Activated CD4-positive, alpha-beta T cell treated with anti-CD3 and anti-CD28 coated beads, Interleukin-2, amount 10 ng/mL, durations not matched to agents 24 days and 14 days (primary cell): ENCODE measurements at places on chromosomes 12 and 14. TPM values are rescaled to one million over a fixed set of nuclear protein-coding genes. Genes with fewer than 3 reads are reported as not detected.
A peak's percentile ranks its signal among the peaks of the same experiment; 100 is the strongest.

GRCh38 chr14:96424109-96424989 is 32.4 kb downstream of the AK7 start:
- H3K4me1 ChIP-seq: peaks cover 4% of the 10 kb centered on the region
- peak overlapping the region; percentile 80 for H3K4me3 ChIP-seq
- H3K27ac ChIP-seq: no peak overlapping the region
- H3K36me3 ChIP-seq: no peaks in the 10 kb centered on the region

RD3L gene
- total RNA-seq: not detected in 2 replicates

GRCh38 chr12:95386051-95386450 is 87.9 kb upstream of the METAP2 start:
- H3K4me1 ChIP-seq: peaks cover 2% of the 10 kb centered on the region
- no peak overlapping the region for H3K4me3 ChIP-seq
- no peaks in the 10 kb centered on the region for H3K36me3 ChIP-seq
- H3K27ac ChIP-seq: no peak overlapping the region

PROX2 gene
- not detected in 2 replicates for total RNA-seq

CLMN gene
- 1.0 and 1.1 TPM in 2 replicates for total RNA-seq

DNA sequence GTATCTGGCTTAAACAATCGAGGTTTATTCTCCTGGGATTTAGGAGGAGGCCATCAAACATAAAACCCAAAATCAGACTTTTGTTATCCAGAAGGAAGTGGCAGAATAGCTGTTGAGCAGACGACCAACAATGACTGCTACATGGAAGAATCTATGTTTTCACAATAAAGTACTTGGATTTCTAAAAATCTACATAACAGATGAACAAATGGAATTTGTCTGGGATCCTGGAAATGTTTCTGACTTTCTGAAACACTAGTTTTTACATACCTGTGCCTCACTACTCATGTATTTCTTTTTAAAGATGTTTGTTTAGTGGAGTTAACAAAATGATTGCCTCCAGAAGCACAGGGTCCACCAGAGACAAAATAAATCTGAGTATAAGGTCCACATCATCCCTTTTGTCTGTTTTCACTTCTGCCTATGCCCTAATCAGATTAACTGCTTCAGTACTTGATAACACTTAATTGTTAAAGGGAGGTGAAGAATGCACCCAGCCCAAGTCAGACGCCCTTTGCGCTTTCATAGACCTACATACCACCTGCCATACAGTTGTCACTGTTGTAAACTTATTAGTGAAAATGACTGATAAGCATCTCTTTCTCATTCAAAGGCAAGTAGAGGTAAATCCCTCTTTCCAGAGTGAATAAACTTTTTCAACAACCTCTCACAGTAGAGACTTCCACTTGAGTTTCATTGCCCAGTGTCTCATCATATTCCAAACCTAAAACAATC is 164.6 kb downstream of the EGLN3 start:
- H3K4me3 ChIP-seq: no peak overlapping the region
- H3K27ac ChIP-seq: no peak overlapping the region
- peaks cover 4% of the 10 kb centered on the region for H3K4me1 ChIP-seq
- H3K27me3 ChIP-seq: peaks cover 24% of the 10 kb centered on the region
- no peaks in the 10 kb centered on the region for H3K36me3 ChIP-seq

KRT79 gene
- 0.33 TPM in 1 of 2 replicates, not detected in the other for total RNA-seq

DNA sequence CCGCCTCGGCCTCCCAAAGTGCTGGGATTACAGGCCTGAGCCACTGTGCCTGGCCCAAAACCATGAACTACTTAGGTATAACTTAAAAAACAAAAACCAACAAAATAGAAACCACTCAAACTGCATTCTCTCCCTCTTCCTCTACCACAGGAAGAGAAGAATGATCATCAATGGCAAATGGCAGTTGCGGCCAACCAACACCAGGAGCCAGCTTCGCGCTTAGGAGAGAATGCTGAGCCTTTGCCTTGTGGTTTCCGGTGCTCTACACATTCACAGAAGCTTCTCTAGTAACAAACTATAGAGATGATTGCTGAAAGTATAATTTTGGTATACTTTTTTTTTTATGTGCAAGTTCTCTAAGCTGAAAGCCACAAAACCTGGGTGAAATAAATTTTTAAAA is 17.1 kb downstream of the CATSPERB start:
- H3K4me3 ChIP-seq: peak overlapping the region; percentile 48
- DNase-seq: peak; percentile 87
- H3K27me3 ChIP-seq: no peaks in the 10 kb centered on the region
- H3K36me3 ChIP-seq: peaks cover 7% of the 10 kb centered on the region

HOXC9 gene
- not detected in 2 replicates for total RNA-seq

DNA sequence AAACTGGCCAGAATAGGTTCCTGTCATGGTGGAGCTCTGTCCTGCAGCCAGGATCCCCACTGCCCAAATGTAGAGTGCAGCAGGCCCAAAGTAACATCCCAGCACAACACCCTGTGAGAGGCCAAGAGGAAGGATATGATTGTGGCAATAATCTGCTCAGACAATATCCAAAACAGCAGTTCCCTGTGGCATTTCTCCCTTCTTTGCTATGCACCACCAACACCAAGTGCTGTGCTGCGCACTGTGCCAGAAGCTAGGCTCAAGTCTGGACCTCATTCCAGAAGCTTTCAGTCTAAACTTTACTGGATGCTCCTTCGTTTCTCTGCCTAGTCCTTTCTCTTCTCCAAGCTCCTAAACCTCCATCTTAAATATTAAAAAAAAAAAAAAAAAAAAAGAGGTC is 33.4 kb downstream of the SLC11A2 start:
- peaks cover 58% of the 10 kb centered on the region for H3K36me3 ChIP-seq
- no peaks in the 10 kb centered on the region for H3K27me3 ChIP-seq
- DNase-seq: no peak

DNA sequence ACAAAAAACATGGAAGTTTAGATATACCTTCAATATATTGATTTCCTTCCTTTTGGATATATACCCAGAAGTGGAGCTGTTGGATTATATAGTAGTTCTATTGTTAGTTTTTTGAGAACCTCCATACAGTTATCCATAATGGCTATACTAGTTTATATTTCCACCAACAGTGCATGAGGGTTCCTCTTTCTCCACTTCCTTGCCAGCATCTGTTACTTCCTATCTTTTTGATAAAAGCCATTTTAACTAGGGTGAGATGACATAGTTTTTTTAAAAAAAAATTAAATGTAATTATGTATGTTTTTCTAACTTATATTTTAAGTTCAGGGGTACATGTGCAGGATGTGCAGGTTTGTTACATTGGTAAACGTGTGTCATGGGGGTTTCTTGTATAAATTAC is 10.0 kb upstream of the SLC38A4 start:
- peaks cover 38% of the 10 kb centered on the region for H3K27me3 ChIP-seq
- no peak overlapping the region for H3K27ac ChIP-seq
- no peak for DNase-seq

DNA sequence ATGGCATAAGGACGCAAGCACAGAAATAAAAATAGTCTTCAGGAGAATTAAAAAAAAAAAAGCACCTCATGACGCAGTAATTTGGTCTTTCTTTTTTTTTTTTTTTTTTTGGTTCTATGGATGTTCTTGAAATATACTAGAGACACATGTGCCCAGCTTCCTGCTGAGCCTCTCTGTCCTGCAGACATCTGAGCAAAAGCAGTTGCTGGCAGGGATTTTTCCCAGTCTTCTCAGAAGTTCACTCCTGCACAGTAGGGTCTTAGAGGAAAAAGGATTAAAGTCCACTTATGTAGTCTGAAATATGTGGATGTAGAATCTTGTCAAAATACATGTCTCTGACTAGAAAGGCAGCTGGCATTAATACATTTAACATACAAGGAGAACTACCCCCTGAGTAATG is 1888.1 kb upstream of the SEL1L start:
- H3K4me3 ChIP-seq: no peak overlapping the region
- no peaks in the 10 kb centered on the region for H3K36me3 ChIP-seq
- no peak for DNase-seq
- H3K4me1 ChIP-seq: no peaks in the 10 kb centered on the region
- H3K27ac ChIP-seq: no peak overlapping the region

RAD51AP1 gene
- total RNA-seq: 31.4 and 35.8 TPM in 2 replicates

FOXG1 gene
- not detected in 2 replicates for total RNA-seq

GDF3 gene
- total RNA-seq: not detected in 2 replicates

DNA sequence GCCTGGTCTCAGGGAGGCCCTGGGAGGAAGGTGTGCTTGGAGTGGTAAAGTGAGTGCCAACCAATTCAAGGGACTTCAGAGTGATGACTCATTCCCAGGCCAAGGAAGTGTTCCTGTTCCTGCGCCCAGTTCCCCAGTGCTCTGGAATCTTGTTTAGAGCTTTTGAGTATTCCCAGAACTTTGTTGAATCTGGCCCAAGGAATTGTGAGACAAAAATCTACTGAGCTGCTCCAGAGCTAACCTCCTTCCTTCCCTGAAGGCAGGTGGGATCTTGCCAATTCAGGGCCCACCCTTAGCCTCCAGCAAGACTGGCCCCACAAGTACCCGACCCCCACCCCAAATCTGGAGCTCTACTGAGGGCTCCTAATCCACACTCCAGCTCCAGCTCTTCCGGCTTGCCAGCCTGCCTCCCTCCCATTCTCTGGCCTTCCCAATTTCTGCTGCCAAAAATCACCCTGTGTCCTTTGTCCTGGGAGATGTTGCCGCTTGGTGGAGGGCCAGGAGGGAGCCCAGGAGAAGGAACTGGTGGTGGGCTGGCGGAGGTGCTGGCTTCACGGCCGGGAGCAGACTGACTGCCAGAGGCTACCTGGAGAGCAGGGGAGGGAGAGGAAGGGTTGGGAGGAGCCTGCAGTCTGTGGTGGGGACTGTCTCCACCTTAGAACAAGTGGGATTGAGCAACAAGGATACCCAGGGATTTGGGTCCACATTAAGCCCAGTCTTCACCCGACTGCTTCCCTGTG is 2.0 kb upstream of the ATN1 start:
- peak overlapping the region; percentile 97 for H3K4me3 ChIP-seq
- H3K27ac ChIP-seq: peak overlapping the region; percentile 59
- H3K27me3 ChIP-seq: no peaks in the 10 kb centered on the region

GRCh38 chr12:42953021-42953420 is 363.5 kb upstream of the PRICKLE1 start:
- H3K4me1 ChIP-seq: no peaks in the 10 kb centered on the region
- H3K27me3 ChIP-seq: no peaks in the 10 kb centered on the region
- no peak for DNase-seq
- H3K4me3 ChIP-seq: no peak overlapping the region
- no peaks in the 10 kb centered on the region for H3K36me3 ChIP-seq

DLK1 gene
- total RNA-seq: not detected in 2 replicates

POTEM gene
- total RNA-seq: not detected in 2 replicates

GRCh38 chr12:92992041-92992440 is 62.9 kb upstream of the EEA1 start:
- H3K36me3 ChIP-seq: no peaks in the 10 kb centered on the region
- H3K27me3 ChIP-seq: no peaks in the 10 kb centered on the region
- H3K4me1 ChIP-seq: peaks cover 22% of the 10 kb centered on the region
- no peak overlapping the region for H3K4me3 ChIP-seq
- no peak overlapping the region for H3K27ac ChIP-seq
- no peak for DNase-seq

OR4E2 gene
- total RNA-seq: not detected in 2 replicates

GRCh38 chr12:53515291-53515680 is 8.0 kb upstream of the NPFF start:
- H3K27me3 ChIP-seq: no peaks in the 10 kb centered on the region
- H3K4me3 ChIP-seq: no peak overlapping the region
- no peak overlapping the region for H3K27ac ChIP-seq
- H3K36me3 ChIP-seq: peaks cover 27% of the 10 kb centered on the region
- no peak for DNase-seq

LRRIQ1 gene
- total RNA-seq: not detected in 2 replicates

DNA sequence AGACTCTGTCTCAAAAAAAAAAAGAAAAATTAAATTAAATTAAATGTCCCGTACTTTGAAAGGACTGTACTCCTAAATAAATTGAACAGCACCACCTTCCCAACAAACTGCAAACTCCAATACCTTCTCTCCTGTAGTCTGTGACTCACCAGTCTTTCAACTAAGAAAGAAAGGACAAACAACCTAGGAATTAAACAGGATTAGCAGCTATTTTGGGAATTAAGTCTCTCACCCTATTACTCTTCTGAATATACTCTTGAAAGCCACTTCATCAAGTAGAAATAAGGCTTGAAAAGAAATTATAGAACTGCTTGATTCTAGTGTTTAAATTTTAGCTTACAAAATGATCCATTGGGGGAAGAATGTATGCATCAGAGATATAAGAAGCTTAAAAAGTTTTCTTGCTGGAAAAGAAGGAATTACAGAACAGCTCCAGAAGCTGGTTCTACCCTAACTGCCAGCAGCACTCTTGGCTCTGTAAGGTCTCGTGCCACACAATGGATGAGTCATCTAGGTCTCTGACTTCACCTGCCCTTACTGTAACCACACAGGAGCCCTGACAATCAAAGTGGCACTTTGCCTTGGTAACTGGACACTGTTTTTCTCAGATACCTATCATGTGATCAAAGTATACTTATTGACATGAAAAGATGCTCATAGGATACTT is 57.0 kb upstream of the CERS5 start:
- peaks cover 19% of the 10 kb centered on the region for H3K4me1 ChIP-seq
- no peaks in the 10 kb centered on the region for H3K27me3 ChIP-seq
- DNase-seq: peak; percentile 70
- H3K36me3 ChIP-seq: peaks cover 8% of the 10 kb centered on the region

MYRFL gene
- not detected in 2 replicates for total RNA-seq

CIDEB gene
- total RNA-seq: 21.8 and 22.2 TPM in 2 replicates
